SJSA1 (cell line): ENCODE measurements at places on chromosomes 6 and 20. TPM values are rescaled to one million over a fixed set of nuclear protein-coding genes. Genes with fewer than 3 reads are reported as not detected.

- peaks cover 13% of the 10 kb centered on the region for H3K4me1 ChIP-seq
- peak; percentile 86 for DNase-seq
- H3K36me3 ChIP-seq: no peaks in the 10 kb centered on the region
- no peaks in the 10 kb centered on the region for H3K27me3 ChIP-seq
Observed at GRCh38 chr6:142802124-142802523, 142.9 kb downstream of the HIVEP2 start.

DNA sequence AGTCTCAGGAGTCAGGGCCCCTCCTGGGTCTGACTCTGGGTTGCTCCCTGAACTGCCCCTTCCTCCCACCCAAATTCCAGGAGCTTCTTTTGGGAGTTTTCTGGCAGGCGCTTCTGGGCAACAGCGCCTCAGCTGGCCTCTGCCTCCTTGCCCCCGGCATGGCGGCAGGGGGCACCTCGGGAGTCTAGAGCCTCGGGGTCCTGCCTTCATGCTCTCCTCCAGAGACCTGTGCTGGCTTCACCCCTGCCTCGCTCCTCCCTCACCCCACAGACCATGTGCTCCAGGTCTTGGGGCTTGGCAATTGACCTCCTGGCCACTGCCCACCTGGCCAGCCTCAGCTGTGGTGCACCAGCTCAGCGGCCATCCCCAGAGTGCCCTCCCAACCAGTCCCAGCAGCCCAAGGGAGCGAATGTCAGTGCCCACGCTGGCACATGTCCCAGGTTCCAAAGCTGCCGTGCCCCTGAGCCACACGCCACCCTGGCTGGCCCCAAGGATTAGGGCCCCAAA is 43.4 kb downstream of the SRC start:
- no peak overlapping the region for H3K27ac ChIP-seq
- no peaks in the 10 kb centered on the region; the same call in 1 of the 2 replicates for H3K4me1 ChIP-seq
- no peak for DNase-seq
- H3K36me3 ChIP-seq: peaks cover 21% of the 10 kb centered on the region
- no peaks in the 10 kb centered on the region for H3K27me3 ChIP-seq

Gene ABRACL
- 33.6 and 36.2 TPM in 2 replicates for total RNA-seq

DNA sequence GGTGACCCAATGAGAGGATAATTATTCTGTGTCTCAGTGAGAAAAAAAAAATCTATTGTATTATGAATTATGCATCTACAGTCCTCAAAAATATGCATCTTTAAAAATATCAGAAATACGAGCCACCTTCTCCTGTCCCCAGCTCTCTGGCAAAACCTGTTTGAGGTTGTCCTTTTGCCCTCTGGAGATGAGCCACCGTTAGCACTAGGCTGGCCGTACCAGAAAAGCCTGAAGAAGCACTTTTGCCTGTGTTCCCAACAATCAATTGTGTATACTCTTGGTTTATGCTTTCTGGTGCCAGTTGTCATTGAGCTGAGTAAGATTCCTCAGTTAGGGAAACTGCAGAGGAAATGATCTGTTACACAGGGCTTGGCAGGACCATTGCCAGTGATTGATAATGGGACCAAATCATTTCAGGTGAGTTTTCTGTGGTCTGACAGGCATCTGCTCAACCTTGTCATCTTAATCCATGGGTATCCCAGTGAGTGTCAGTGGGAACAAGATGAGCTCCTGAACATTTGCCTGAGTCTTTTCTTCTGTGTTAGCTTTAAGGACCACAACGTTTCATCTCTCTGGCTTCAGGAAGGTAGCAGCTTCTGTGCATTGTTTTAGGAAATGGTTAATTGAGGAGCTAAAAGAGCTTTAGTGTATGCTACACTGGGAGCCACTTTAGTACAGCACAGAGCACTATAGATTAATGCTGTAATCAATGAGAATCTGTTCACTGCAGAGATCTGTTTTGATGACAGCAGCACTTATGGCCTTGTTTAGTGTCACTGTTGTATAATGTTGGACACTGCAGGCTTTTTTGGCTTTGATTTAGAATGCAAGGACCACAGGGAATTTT is 330.1 kb downstream of the RIMS1 start:
- H3K27me3 ChIP-seq: no peaks in the 10 kb centered on the region; the same call in 1 of the 2 replicates
- H3K4me1 ChIP-seq: no peaks in the 10 kb centered on the region
- no peak for DNase-seq
- H3K27ac ChIP-seq: no peak overlapping the region

- H3K27ac ChIP-seq: no peak overlapping the region
- H3K4me1 ChIP-seq: no peaks in the 10 kb centered on the region
- DNase-seq: no peak
Observed at GRCh38 chr6:68778356-68779020, 143.4 kb downstream of the ADGRB3 start.

DNA sequence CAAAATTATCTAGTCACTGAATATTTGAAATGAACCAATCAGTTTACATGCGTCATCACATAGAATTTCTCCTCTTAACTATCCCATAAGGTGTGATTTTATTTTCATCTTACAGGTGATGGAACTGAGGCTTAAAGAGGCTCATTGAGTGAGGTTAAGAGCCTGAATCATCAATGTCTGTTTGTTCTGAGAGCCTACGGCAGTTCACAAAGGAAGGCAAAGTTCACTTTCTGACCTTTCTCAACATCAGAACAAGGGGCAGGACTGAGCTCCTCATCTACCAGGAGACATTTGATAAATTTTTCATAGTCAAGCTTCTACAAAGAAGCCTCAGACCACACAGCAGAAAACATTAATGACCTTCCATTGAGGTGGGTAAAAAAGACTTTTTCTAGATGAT is 54.9 kb upstream of the OLIG3 start:
- H3K4me3 ChIP-seq: no peak overlapping the region
- H3K27me3 ChIP-seq: no peaks in the 10 kb centered on the region; the same call in 1 of the 2 replicates
- no peak overlapping the region for H3K27ac ChIP-seq
- no peaks in the 10 kb centered on the region for H3K4me1 ChIP-seq
- no peaks in the 10 kb centered on the region for H3K36me3 ChIP-seq
- no peak for DNase-seq

- H3K27ac ChIP-seq: no peak overlapping the region
- H3K36me3 ChIP-seq: no peaks in the 10 kb centered on the region
- no peaks in the 10 kb centered on the region for H3K27me3 ChIP-seq
- no peak for DNase-seq
Observed at GRCh38 chr6:31581434-31582229, 592 bp downstream of the LTB start.

DNA sequence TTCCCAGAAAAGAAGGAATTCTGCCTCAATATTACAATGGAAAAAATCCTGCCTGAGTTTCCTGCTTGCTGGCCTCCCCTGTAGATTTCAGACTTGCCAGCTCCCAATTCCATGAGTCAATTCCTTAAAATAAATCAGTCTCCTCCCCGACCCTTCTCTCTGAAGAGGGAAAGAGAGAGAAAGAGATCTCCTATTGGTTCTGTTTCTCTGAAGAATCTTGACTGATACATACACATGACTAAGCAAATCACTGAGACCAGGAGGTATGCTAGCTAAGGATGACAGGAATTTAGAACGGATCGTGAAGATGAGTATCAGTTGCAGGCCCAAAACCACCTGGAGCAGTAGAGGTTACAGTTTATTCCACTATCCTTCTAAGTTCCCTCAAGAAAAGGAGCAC is 11.3 kb upstream of the RBM24 start:
- no peak overlapping the region for H3K4me3 ChIP-seq
- peaks cover 18% of the 10 kb centered on the region for H3K4me1 ChIP-seq
- DNase-seq: no peak
- H3K36me3 ChIP-seq: no peaks in the 10 kb centered on the region

Gene MDN1
- 14.8 and 16.6 TPM in 2 replicates for total RNA-seq

DNA sequence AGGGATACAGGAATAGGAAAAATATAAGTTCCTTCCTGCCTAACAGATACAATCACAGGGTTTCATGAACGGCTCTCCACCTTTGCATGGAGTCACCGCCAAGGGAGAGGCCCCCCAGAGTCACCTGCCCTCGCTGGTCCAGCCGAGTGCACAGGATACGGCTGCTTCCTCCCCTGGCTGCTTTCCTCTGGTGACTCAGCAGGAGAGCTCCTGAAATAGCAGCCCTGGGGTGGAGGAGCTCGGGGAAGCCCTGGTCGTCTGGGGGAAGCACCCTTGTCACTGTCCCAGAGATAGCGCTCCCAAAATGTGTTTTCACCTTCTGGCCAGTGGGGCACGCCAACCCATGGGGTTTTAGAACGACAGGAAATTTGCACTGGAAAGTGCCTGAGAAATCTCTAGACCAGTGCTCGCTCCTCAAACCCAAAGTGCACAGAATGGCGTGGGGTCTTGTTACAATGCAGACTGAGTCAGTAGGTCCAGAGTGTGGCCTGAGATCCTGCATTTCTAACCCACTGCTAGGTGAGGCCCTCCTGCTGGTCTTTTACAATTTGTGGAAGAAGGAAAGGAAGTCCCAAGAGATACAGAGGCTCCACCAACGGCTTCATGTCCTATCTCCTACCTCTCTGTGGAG is 35.9 kb upstream of the FAM50B start:
- H3K4me3 ChIP-seq: no peak overlapping the region
- no peaks in the 10 kb centered on the region for H3K36me3 ChIP-seq
- no peak overlapping the region for H3K27ac ChIP-seq
- DNase-seq: peak; percentile 46
- H3K4me1 ChIP-seq: peaks cover 39% of the 10 kb centered on the region
- no peaks in the 10 kb centered on the region for H3K27me3 ChIP-seq

- H3K4me1 ChIP-seq: no peaks in the 10 kb centered on the region
- H3K36me3 ChIP-seq: no peaks in the 10 kb centered on the region
- no peak for DNase-seq
- no peak overlapping the region for H3K27ac ChIP-seq
- no peak overlapping the region for H3K4me3 ChIP-seq
- no peaks in the 10 kb centered on the region for H3K27me3 ChIP-seq
Observed at GRCh38 chr6:81158956-81159355, 593.5 kb downstream of the TENT5A start.

DNA sequence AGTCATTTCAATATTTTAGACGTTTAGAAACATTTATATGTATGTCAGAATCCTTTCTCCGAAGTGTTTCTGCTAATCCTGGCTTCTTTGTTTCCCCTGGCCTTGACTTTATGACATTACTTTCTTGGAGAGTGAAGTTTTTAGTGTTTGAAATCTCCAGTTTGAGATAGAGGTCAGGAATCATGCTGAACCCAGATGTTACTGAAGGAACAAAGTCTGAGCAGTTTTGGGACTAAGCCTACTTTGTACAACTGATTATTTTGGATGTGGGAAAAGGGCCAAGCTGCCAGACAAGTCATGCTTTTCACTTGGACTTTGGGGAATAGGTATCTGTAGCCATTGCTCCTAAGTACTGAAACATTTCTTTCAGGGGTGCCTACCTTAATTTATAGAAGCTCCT is 2.3 kb downstream of the RNF144B start:
- H3K4me3 ChIP-seq: no peak overlapping the region
- H3K27me3 ChIP-seq: no peaks in the 10 kb centered on the region
- no peak for DNase-seq
- H3K36me3 ChIP-seq: no peaks in the 10 kb centered on the region
